Stimulated activated CD8-positive, alpha-beta memory T cell treated with anti-CD3 and anti-CD28 coated beads, Interleukin-15, amount 100 ng/mL, for 24 hours (primary cell): ENCODE measurements at places on chromosomes 1 and 21.

DNA sequence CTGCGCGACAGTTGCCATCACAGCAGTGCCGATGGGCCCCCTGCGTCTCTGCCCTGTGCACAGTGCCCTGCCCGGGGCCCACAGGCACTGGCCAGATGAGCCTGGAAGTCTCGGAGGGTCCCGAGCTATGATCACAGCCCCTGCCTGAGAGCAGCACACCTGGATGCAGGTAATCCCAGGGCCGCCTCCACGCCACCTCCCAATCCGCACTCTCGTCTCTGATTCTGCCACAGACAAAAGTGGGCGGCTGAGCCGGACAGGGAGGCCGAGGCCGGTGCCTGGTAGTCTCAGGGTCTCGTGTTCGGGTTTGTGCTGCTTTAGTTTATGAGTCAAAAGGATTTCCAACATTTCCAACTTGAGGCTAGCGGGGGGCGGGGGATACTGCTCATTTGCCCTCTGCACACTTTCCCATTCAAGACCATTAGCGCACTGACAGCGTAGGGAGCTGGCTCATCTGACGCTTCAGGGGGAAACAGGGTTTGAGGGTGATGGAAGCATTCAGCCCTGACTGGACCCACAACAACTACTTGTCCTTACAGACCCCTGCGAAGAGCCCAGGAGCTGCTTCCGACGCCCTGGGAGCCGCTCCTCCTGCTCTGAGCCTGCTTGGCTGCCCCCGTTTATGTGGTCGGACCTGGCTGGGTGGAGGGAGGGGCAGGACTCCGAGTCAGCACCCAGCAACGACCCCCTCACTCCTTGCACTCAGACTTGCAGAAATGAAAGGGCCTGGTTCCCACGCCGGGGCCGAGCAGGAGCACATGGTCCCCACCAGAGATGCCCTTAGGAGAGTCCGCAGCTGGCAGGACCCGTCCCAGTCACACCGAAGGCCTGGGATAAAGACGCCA lies 1.8 kb upstream of the TTC34 start:
- DNase-seq = no peak

GRCh38 chr21:42619841-42620240 lies 33.6 kb upstream of the PDE9A start:
- no peak for DNase-seq

- no peak for DNase-seq
Measured at GRCh38 chr1:100706856-100707255, 12.7 kb upstream of the VCAM1 start.

DNA sequence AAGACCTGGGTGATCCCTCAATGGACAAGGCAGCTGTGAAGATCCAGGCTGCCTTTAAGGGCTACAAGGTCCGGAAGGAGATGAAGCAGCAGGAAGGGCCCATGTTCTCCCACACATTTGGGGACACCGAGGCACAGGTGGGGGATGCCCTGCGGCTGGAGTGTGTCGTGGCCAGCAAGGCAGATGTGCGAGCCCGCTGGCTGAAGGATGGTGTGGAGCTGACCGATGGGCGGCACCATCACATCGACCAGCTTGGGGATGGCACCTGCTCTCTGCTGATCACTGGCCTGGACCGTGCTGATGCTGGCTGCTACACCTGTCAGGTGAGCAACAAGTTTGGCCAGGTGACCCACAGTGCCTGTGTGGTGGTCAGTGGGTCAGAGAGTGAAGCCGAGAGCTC lies 85.2 kb downstream of the TRIM11 start:
- DNase-seq = no peak

DNA sequence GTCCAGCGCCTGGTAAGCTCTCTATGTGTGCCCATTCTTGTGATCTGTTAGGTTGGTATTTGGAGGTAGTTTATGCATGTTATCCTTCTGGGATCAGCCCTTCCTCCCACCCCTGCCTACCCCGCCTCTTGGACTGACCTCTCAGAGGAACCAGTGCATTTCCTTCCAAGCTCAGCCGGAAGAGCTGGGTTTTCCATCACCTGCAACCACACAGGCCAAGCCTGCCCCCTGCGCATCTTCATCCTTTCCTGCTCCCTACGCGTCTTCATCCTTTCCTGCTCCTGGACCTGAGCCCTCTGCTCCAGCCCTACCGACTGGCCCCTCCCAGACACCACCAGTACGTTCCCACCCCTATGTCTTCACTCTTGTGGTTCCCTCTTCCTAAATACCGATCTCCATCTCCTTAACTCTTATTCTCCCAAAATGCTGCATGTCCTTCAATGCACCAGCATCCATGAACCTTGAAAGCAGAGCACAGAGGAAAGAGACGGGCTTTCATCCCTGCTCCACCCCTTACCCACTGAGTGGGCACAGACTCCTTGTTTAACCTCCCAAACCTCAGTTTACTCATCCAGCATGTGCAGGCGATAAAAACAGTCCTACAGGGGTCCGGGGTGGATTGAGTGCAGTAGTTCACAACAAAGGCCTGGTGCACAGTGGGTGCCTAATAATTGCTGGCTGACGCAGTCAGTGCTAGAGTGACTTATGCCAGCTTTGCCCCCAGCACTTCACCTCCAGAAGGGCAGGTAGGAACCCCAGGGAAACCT lies 526.3 kb downstream of the MATN1 start:
- no peak for DNase-seq

GRCh38 chr1:91683598-91683951 lies 182.9 kb downstream of the CDC7 start:
- DNase-seq = no peak

GRCh38 chr1:228958741-228959140 lies 223.5 kb downstream of the RHOU start:
- DNase-seq = no peak

GRCh38 chr1:53508991-53509666 lies 49.9 kb downstream of the DMRTB1 start:
- no peak for DNase-seq

DNA sequence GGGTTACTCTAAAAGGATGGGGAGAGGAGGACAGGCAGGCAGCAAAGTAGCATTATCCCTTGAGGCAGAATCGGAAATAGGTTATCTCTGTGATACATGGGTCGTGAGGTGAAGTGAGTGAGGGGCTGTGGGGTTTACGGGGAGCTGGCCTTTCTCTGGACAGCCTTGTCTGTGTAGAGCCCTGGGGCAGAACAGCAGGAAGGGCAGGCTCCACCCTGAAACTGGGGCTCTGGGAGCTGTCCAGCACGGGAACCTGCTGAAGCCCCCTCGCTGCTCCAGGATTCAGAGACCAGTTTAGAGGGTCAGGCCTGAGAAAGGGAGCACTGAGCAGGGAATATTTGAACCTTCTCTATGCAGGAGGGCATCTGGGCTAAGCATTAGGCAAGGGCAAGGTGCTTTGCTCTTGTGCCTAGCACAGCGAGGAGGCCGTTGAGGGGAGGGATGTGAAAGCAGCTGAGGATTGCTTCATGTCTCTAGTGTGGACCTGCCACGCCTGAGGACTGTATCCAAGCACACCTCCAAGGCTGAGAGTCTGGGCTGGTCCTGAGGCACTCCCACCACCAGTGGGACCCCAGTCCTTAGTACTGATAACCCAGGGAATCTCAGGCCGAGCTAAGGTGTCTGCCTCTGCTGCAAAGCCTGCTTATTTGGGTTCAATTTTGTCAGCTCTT lies 55.8 kb downstream of the NAV1 start:
- no peak for DNase-seq

DNA sequence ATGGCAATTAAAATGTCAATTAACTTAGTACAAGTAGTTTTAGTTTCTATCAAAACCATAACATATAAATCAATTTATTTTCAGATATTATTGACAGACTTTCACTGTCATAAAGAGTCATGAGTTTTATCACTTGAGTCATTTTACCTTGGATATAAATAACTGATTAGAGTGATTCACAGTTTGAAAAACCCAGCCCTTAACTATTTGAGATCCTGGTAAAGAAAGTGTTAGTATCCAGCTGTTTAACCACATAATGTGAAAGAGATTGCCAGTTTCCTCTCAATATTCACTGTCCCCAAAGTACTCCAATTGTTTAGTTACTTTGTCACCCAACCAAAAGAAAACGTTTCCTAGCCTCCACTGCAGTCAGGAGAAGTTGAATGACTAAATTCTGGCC lies 91.3 kb downstream of the UCHL5 start:
- DNase-seq = no peak

DNA sequence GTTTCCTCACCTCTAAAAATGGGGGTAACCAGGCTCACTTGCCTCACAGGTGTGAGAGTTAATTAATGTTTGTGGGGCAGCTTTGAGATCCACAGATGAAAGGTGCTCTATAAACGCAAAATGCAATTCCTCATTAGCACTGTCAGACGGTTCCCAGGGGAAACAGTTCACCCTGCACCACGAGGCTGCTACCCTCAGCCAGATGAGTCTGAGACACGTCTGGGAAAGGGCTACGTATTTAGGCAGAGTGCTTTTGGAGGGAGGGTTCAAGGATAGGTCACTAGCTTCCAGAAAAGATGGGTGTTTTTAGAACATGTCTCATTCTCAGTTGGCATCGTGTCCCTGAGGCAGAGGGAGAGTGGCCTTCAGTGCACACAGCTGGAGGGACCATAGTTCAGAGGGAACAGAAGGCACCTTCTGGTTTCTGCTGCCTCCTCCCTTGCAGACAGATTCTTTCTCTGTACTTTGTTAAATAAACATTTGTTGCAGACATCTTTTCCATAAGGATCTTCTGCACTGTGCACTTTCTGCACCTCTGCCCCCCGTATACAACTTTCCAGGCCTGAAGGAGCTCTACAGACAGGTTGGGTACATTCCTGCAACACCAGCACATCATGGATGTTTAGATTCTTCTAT lies 139.9 kb downstream of the CLIC6 start:
- DNase-seq = no peak

- DNase-seq = no peak
Measured at GRCh38 chr1:106995970-106996369, 60.5 kb upstream of the PRMT6 start.

GRCh38 chr21:43364261-43364510 lies 62.7 kb downstream of the SIK1 start:
- no peak for DNase-seq
